Activated gamma-delta T cell (primary cell): ENCODE measurements at places on chromosomes 1 and 21.

GRCh38 chr1:206716870-206717673, 32.4 kb downstream of the MAPKAPK2 start:
- no peak for DNase-seq

GRCh38 chr1:81155131-81155530, 645.6 kb upstream of the ADGRL2 start:
- no peak for DNase-seq

DNA sequence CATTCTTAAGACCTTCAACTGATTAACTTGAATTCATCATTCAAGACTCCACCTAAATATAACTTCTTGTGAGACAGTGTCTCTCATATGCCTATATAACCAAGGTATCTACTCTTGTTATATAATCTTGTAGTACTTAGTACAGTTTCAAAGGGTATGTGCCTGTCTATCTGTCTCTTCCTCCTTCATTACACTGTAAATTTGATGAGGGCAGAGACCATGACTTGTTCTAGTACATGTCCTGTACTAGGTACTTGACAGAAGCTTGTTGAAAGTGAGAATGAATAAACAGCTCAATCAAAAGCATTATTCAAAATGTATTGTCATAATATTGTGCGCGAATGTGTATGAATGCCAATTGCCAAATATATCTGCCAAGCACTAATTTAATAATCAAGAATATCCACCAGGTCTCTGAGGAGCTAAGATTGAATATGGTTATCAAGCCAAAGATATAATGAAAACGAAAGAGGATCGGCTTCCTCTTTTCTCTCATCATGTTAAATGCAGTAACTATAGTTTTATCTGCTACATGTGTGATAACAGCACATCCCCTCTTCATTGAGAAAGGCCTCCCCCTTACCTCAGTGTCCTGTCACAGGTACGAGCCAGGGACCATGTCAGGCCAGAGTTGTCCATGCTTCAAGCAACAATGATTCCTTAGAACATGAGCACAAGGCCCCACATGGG, 117.3 kb downstream of the UCHL5 start:
- no peak for DNase-seq

DNA sequence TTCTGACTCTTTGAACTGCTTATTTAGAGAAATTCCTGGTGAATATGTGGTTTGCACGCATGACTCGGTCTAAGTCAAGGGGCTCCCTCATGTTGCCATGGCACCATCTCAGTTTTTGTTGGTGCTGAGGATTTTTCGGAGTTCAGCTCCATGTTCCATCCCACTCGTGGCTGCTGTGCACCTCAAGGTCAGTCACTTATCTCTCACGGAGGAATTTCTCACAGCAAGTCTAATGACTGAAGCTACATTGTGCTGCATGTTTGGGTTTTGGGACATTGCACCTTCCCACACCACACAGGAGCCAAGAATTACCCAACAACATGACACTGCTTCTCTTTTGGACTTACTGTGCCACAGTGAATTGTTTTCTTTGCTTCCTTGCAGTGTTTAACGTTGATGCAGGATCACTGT, 269.9 kb downstream of the NCAM2 start:
- no peak for DNase-seq

- no peak for DNase-seq
Observed at GRCh38 chr21:44370027-44370735, 16.8 kb downstream of the TRPM2 start.

DNA sequence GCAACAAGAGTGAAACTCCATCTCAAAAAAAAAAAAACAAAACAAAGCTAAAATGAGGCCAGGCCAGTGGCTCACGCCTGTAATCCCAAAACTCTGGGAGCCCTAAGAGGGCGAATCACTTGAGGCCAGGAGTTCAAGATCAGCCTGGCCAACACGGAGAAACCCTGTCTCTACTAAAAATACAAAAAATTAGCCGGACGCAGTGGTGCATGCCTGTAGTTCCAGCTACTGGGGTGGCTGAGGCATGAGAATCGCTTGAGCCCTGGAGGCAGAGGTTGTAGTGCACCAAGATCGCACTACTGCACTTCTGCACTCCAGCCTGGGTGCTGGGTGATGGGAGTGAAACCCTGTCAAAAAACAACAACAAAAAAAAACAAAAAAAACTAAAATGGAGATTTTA, 191.2 kb upstream of the SGIP1 start:
- no peak for DNase-seq

- DNase-seq, result no peak
Observed at GRCh38 chr21:38082936-38083485, 166.8 kb upstream of the KCNJ6 start.

DNA sequence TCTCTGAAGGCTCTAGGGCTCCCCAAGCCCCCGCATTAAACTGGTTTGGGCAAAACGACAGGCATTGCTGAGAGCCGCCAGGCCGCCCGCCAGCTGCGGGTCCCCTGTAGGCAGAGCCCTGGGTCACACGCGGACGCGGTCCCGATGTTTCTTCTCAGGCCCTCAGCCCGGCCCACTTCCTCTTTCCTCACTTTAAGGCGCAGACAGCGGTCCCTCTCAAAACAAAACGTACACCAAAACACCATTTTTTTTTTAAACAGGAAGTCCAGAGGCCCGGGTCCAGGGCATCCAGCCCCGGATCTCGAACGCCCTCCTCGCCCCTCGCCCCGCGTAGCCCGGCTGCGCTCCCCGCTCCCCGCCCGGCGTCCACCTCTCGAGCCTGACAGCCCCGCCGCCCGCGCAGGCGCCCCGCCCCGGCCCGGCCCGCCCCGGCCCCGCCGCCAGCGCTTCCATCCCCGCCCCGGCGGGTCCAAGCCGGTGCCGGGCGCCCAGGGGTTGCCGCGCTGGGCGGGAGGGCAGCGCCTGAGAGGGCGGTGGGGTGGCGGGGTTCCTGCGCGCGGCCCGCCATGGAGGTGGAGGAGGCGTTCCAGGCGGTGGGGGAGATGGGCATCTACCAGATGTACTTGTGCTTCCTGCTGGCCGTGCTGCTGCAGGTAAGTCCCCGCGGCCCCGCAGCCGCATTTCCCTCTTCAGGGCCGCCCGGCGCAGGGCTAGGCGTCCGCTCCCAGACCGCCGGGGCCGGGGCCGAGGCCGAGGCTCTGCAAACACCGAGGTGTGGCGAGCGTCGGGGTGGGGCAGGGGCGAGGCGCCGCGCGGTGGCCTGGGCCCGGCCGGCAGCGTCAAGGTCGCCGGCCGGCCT, at the start of gene SLC22A15:
Gene SLC22A15, plus strand, starts transcription at position 452 of the 859 bp plus-strand sequence. Its CDS starts 115 bp downstream, at position 567.
- DNase-seq, result no peak

- DNase-seq, result no peak
Observed at GRCh38 chr1:24098943-24099638, 12.8 kb downstream of the MYOM3 start.

GRCh38 chr1:176445402-176445801, 17.6 kb upstream of the PAPPA2 start:
- DNase-seq, result no peak

DNA sequence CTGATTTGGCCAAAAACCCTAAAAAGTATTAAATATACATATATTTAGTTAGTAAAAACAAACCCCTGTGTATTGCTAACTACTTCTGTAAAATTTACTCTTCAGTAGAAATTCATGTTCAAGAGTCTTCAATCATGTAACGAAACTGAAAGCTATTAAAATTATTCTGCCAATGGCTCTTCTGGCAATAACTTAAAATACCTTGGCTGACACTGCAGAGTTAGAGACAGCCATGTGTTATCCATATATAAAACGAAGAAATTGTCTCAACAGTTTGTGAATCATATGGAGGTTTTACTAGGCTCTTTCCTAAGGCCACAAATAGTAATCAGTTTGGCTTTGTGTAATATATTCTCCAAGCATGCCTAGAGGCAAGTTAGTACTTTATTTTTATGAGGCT, 357.2 kb downstream of the COL11A1 start:
- DNase-seq, result no peak

DNA sequence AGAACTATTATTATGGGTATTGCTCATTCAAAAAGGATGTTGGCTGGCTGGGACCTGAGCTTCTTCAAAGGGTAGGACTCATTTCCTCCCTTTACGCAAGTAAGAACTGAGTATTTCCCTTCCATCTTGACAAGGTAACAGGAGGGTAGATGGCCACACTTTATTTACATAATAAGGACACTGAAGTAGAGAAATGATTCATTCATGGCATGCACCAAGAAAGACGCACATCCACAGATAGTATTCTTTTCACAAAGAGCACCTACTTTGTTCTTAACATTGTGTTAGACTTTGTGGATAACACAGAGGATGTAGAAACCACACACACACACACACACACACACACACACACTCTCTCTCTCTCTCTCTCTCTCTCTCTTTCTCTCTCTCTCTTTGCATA, 82.9 kb downstream of the FAM78B start:
- DNase-seq, result no peak

DNA sequence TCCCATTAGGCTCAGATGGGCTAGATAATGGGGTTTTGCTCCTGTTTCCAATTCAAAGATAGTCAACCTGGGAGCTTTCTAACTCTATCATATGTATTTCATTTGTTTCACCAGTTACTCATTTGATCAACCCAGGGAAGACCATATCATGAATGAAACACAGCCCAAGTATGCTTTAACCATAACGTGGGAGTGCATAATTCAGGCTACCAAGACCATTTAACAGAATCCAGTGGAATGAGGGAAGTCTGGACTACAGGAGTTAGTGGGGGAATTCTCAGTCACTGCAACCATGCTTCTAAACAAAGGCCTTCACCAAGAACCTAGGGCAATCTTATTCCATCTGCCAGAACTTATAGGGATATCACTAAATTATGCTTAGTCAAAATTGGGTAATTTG, 15.0 kb upstream of the SLC16A1 start:
- no peak for DNase-seq
